ENCODE measurements at places on chromosomes 6 and 20. TPM values are rescaled to one million over a fixed set of nuclear protein-coding genes. Genes with fewer than 3 reads are reported as not detected.

- no peak overlapping the region for H3K4me3 ChIP-seq
- no peaks in the 10 kb centered on the region for H3K36me3 ChIP-seq
- no peaks in the 10 kb centered on the region for H3K4me1 ChIP-seq
- H3K27me3 ChIP-seq: no peaks in the 10 kb centered on the region
- no peak for DNase-seq
Observed at GRCh38 chr6:122063076-122063475, 336.4 kb upstream of the HSF2 start.

DNA sequence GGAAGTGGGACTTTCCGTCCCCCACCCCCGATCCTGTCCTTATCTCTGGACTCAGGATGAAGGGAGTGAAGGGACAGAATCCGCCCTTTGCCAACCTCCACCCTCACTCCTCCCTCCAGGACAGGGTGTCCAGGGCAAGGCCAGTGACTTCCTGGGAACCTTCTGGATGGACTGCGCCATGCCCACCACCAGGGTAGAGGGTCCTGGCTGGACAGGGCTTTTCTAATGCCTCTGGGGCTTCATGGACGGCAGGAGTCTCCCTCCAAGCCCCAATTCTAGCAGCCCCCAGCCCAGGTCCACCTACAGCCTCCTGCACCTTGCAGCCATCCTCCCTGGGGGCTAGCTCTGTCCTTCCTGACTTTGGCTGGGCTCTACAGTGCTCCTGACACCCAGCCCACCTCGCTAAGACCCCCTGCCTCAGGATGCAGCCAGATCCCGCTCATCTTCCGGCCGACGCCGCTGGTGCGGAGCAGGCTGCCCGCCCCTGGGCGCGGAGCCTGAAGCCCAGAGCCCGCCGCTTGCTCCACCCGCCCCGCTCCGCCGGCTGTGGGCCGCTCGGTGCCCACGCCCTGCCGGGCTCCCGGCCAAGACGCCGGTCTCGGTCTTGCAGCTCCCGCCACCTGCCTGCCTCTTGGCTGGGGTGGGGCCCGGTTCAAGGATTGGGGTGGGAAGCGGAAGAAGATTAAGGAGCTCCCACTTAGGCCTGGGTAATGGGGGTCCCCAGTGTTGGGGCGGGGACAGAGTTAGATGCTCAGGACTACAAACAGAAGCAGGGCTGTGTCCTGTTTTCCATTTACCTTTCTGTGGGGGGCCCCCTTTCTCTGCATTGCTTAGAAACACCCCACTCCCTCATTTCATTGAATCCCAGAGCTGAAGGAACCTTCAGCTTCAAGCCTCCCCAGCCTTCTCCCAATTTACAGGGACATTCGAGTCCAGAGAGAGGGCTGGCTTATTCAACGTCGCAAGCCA, 72.8 kb downstream of the MDGA1 start:
- no peaks in the 10 kb centered on the region for H3K27me3 ChIP-seq
- H3K4me1 ChIP-seq: no peaks in the 10 kb centered on the region
- DNase-seq: no peak
- H3K36me3 ChIP-seq: no peaks in the 10 kb centered on the region
- H3K27ac ChIP-seq: no peak overlapping the region

DNA sequence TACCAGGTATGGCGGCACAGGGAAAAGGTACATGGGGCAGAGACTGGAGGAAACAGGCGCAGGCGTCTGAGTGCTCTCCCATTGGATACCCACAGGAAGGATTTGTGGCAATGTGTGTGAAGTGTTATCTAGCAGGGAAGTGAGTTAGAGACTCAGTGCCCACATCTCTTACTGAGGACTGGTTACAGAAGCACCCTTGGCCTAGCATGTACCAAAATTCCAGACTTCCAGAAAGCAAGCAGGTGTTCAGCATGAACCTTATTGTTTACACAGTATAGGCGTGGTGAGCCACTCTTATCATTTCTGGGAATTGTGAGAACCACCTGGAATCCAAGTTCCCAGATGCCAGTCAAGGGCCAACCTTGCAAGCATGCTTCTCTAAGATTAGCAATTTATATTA, 14.2 kb downstream of the MANBAL start:
- DNase-seq: no peak
- no peak overlapping the region for H3K27ac ChIP-seq
- no peaks in the 10 kb centered on the region for H3K27me3 ChIP-seq
- peaks cover 3% of the 10 kb centered on the region for H3K4me1 ChIP-seq

DNA sequence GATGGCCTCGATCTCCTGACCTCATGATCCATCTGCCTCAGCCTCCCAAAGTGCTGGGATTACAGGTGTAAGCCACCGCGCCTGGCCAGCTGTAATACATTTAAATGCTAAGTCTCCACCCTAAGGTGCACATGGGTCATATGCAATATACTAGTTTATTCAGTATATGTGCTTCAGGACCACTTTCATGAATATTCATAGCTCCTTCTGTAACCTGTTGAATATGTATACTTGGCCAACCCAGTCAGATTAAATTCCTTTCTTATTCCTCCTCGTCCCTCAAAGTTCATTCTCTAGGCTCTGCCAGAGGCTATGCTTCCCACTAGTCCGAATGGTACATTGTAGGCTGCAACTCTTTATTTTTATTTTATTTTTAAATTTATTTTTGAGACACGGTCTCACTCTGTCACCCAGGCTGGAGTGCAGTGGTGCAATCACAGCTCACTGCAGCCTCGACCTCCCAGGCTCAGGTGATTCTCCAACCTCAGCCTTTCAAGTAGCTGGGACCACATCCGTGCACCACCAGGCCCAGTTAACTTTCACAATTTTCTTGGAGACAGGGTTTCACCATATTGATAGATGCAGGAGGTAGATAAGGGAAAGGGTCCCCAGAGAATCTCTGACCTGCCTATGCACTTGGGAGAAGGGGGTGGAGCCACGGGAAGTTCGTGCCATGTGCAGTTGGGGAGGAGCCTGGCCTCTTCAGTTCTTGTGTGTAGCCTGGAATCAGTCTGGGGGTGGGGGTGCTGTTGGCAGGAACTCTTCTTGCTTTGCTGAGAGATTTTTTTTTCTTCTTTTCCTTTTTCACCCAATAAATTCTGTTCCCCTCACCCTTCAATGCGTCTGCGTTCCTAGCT, 41.3 kb upstream of the DDR1 start:
- H3K27me3 ChIP-seq: no peaks in the 10 kb centered on the region
- no peak overlapping the region for H3K4me3 ChIP-seq
- peak overlapping the region; percentile 74 for H3K27ac ChIP-seq
- DNase-seq: no peak

DNA sequence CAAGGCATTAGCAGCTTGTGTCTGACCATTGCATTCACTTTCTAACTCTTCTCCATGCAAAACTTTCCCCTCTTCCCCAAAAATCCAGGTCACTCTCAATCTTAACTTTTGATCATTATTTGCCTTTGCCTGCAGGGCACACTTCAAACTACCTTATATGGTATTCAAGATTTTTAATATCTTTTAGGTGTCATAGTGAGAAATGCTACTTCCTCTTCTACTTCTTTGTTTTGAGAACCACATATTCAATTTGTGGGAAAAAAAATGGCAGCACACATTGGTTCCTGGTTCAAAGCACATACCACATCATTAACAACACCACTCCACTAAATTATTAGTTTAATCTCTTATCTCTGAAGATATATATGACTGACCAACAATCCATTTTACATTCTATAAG, 1267.0 kb upstream of the CITED2 start:
- H3K36me3 ChIP-seq: no peaks in the 10 kb centered on the region
- DNase-seq: no peak
- H3K4me3 ChIP-seq: no peak overlapping the region
- no peaks in the 10 kb centered on the region for H3K27me3 ChIP-seq
- H3K4me1 ChIP-seq: no peaks in the 10 kb centered on the region
- no peak overlapping the region for H3K27ac ChIP-seq

DNA sequence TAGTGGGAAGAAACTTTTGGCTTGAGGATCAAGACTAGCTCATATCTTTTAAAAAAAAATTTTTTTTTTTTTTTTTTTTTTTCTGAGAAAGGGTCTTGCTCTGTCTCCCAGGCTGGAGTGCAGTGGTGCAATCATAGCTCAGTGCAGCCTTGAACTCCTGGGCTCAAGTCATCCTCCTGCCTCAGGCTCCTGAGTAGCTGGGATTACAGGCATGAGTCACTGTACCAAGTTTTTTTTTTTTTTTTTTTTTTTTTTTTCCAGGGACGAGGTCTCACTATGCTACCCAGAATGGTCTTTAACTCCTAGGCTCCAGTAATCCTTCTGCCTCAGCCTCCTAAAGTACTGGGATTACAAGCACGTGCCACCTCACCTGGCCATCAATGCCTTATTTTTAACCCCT, 27.9 kb downstream of the GCLC start:
- DNase-seq: no peak
- H3K27ac ChIP-seq: no peak overlapping the region
- no peak overlapping the region for H3K4me3 ChIP-seq
- no peaks in the 10 kb centered on the region for H3K36me3 ChIP-seq
- no peaks in the 10 kb centered on the region for H3K4me1 ChIP-seq

- no peaks in the 10 kb centered on the region for H3K4me1 ChIP-seq
- no peaks in the 10 kb centered on the region for H3K36me3 ChIP-seq
- no peak overlapping the region for H3K4me3 ChIP-seq
- DNase-seq: no peak
- no peaks in the 10 kb centered on the region for H3K27me3 ChIP-seq
Observed at GRCh38 chr6:122028933-122029522, 370.4 kb upstream of the HSF2 start.

- no peaks in the 10 kb centered on the region for H3K4me1 ChIP-seq
- no peaks in the 10 kb centered on the region for H3K27me3 ChIP-seq
- H3K27ac ChIP-seq: no peak overlapping the region
- no peaks in the 10 kb centered on the region for H3K36me3 ChIP-seq
Observed at GRCh38 chr6:117229870-117230269, 35.5 kb upstream of the VGLL2 start.

DNA sequence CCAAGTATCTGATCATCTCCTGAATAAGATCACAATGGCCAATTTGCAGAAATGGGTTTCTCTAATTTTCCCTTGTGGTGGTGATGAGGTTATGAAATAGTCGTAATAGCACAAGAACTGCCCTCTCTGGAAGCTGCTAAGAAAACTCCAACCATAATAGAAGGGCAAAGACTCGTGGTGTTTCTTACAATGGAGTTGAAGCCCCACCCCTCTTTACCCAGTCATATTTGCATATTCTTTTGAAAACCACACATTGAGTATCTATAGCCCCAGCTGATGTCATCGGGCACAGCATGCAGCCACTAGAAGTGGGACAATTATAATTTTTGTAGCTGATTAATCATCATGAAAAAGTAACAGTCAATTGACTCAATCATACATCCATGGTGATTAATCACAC, 452.1 kb upstream of the POU3F2 start:
- H3K4me3 ChIP-seq: no peak overlapping the region
- no peak for DNase-seq
- H3K27ac ChIP-seq: no peak overlapping the region
- no peaks in the 10 kb centered on the region for H3K4me1 ChIP-seq
- no peaks in the 10 kb centered on the region for H3K36me3 ChIP-seq

GRCh38 chr6:84687431-84687830, 77.0 kb downstream of the TBX18 start:
- no peaks in the 10 kb centered on the region for H3K27me3 ChIP-seq
- no peaks in the 10 kb centered on the region for H3K4me1 ChIP-seq
- H3K36me3 ChIP-seq: no peaks in the 10 kb centered on the region
- H3K27ac ChIP-seq: no peak overlapping the region

- peaks cover 8% of the 10 kb centered on the region for H3K4me1 ChIP-seq
- H3K27me3 ChIP-seq: no peaks in the 10 kb centered on the region
- no peaks in the 10 kb centered on the region for H3K36me3 ChIP-seq
- DNase-seq: no peak
Observed at GRCh38 chr6:7159790-7160525, 52.2 kb downstream of the RREB1 start.

GRCh38 chr6:15499125-15499524, 163.7 kb downstream of the DTNBP1 start:
- no peaks in the 10 kb centered on the region for H3K36me3 ChIP-seq
- no peak overlapping the region for H3K4me3 ChIP-seq
- no peaks in the 10 kb centered on the region for H3K27me3 ChIP-seq
- H3K27ac ChIP-seq: no peak overlapping the region

DNA sequence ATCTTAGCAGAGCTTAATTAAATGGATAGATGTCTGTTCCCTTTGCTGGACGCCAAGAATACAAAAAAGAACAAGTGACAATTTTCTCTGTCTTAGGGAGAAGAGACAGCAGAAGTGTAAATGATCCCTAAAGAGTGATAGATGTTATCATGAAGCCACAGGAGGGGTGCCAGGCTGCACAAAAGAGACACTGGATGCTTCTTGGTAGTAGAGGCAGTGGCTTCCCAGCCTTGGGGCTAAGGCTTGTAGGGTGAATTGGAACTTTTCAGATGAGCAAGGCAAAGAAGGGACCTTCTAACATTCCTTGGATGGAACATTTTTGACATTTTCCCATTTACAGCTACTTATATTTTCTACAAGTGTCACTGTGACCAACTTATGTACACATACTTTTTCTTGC, 58.0 kb downstream of the CCN2 start:
- no peak for DNase-seq
- no peak overlapping the region for H3K27ac ChIP-seq
- H3K4me3 ChIP-seq: no peak overlapping the region
- H3K4me1 ChIP-seq: no peaks in the 10 kb centered on the region
- H3K27me3 ChIP-seq: no peaks in the 10 kb centered on the region

GRCh38 chr6:134943522-134944111, 6.3 kb downstream of the ALDH8A1 start:
- no peaks in the 10 kb centered on the region for H3K36me3 ChIP-seq
- H3K4me1 ChIP-seq: no peaks in the 10 kb centered on the region
- no peaks in the 10 kb centered on the region for H3K27me3 ChIP-seq
- H3K4me3 ChIP-seq: no peak overlapping the region

- no peaks in the 10 kb centered on the region for H3K27me3 ChIP-seq
- H3K4me3 ChIP-seq: no peak overlapping the region
- peak overlapping the region; percentile 84 for H3K27ac ChIP-seq
- no peaks in the 10 kb centered on the region for H3K36me3 ChIP-seq
- no peak for DNase-seq
Observed at GRCh38 chr6:33732817-33733708, 13.6 kb downstream of the IP6K3 start.

DNA sequence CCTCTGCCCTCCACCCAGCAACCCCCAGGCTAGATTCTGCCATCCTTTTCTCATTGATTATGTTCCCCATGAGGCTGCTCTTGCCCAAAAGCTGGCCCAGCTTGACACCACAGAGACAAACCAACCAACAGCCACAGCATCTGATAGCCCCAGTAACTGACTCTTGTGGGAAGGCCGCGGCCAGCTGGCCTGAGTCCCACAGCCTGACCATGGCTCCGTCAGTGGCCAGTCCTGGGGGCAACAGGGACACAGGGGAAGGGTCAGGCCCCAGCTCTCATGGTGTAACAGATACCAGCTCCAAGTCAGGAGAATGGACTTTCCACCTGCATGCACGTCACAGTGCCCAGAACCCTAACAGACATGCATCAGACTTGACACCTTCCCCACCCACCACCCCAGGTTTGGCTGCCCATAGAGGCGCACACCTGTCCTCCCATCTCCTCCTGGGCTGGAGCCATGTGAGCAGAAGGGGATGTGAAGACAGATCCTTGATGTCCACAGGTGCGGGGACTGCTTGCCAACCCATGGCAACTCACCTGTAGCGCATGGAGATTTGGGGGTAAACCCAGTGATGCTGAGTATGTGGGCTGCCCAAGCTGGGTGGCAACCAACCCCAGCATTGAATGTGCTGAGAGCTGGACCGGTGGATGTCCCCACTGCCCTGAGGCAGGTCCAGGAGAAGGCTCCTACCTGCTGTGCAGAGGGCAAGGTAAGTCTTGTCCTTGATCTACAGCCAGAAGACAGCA, 18.8 kb downstream of the RIPOR3 start:
- no peak overlapping the region for H3K27ac ChIP-seq
- no peak overlapping the region for H3K4me3 ChIP-seq
- DNase-seq: no peak

C6orf47 gene
- 27.4 TPM for total RNA-seq

ZNF831 gene
- 1.2 TPM for total RNA-seq

CPNE5 gene
- total RNA-seq: 0.96 TPM

OR2B6 gene
- total RNA-seq: not detected

SNAP25 gene
- 1.6 TPM for total RNA-seq

COL21A1 gene
- 1.5 TPM for total RNA-seq

All from breast epithelium (tissue), 4 donors.